ENCODE measurements at places on chromosomes 1 and 21.

DNA sequence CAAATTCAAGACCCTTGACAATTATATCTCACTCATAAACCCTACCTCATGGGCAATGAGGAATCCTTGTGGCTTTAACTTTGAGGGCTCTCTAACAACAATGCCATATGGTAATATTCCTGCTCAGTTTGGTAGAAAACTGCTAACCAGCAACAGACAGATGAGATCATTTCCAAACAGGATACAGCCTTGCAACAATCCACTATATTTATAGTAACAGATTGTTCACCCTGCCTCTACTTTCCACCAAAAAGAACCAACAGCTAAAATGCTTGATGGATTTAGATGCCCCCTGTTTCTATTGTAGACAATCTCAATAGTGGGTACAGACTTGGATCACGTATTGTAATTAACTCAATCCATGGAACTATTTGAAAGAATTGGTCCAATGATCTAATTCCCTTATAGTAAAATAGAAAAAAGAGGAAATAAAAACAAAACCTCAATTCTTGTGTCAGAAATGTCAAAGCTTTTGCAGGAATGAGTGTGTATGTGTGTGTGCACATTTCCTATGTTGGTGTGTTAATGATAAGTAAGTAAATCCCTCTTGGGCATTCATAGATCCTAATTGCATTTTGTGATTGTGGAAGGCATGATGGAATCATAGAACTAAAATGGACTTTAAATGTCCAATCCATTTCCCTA, 100.0 kb upstream of the EDEM3 start:
- DNase-seq, result no peak

DNA sequence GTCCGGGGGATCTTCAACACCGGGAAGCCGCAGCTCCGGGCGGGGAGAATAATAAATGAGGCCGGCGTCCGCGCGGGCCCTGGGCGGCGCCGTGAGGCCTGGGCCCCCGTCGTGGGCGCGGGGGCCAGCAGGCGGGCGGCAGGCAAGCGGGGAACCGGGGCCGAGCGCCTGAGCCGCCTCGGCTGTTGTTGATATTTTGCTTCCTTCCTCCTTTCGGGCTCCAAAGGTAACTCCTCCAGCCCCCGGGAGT, at the start of gene MEF2D:
TSS of gene MEF2D (minus strand) at position 233 of the 250 bp plus-strand sequence. CDS start 17,483 bp downstream, outside the sequence.
- no peak for DNase-seq

- no peak for DNase-seq
Observed at GRCh38 chr1:26717017-26717491, 21.2 kb downstream of the ARID1A start.

DNA sequence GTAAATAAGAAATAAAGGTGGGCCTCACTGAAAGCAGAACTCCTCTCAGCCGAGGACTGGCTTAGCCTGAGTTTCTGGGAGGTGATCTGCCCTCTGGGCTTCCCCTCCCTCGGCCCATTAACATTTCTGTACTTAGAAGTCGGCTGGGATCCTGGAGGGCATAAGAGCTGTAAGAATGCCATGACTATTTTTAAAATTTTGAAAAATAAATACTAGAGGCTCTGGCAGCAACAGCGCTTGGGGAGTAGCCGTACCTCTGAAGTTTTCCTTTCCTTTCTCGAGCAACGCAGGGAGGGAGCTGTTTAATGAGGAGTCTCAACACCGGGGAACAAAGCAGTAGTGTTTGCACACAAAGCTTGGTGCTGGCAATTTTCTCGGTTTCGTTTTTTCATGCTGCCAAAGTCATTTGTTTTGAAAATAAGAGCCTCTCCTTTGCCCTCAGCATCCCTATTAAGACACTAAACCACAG, 498.7 kb downstream of the SMYD3 start:
- no peak for DNase-seq

- DNase-seq, result no peak
Observed at GRCh38 chr21:44872649-44873355, 688 bp downstream of the PTTG1IP start.
